ENCODE measurements at places on chromosomes 13 and 19.

- no peak for DNase-seq
Observed at GRCh38 chr19:38592940-38593339, 24.8 kb downstream of the MAP4K1 start.

- DNase-seq: no peak
Observed at GRCh38 chr13:40185414-40185813, 481.0 kb downstream of the FOXO1 start.

GRCh38 chr13:110797230-110797877 is 83.9 kb downstream of the ING1 start:
- no peak for DNase-seq

DNA sequence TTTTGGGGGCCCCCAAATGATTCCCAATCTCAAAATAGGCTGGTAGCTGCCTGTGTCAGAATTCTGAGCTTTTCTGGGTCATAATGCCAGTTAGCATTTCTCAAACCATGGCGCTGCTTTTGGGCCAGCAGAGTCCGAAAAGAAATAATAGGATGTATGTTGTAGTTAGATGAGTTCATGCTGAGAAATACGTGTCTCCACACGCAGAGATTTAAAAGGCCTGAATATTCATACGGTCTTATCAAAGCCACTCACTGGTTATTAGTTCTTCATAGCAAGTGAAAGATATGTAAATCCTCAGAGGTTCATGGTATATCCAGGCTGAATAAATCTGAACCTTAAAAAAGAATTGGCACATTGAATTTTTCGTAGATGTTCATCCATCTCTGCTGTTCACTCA is 124.5 kb downstream of the SHISA2 start:
- DNase-seq: no peak

GRCh38 chr19:33054623-33055022 is 10.1 kb downstream of the RHPN2 start:
- no peak for DNase-seq

DNA sequence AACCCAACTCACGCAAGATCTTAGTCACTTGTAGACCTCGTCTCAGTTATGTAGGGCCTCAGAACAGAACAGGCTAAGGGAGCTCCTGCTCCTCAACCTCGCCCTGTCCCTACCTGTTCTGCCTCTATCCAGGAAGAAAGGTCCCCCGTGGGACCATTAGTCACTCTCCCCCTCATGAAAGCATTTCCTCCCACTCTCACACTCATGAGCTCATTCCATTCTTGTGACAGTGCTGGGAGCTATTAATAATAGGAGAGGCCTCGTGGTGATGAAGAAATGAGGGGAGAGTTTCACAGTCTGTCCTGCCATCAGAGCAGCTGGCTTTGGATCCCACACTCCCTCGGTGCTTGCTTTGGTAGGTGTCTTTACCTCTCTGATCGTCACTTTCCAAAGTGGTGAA is 10.2 kb downstream of the PPP2R1A start:
- DNase-seq: no peak

DNA sequence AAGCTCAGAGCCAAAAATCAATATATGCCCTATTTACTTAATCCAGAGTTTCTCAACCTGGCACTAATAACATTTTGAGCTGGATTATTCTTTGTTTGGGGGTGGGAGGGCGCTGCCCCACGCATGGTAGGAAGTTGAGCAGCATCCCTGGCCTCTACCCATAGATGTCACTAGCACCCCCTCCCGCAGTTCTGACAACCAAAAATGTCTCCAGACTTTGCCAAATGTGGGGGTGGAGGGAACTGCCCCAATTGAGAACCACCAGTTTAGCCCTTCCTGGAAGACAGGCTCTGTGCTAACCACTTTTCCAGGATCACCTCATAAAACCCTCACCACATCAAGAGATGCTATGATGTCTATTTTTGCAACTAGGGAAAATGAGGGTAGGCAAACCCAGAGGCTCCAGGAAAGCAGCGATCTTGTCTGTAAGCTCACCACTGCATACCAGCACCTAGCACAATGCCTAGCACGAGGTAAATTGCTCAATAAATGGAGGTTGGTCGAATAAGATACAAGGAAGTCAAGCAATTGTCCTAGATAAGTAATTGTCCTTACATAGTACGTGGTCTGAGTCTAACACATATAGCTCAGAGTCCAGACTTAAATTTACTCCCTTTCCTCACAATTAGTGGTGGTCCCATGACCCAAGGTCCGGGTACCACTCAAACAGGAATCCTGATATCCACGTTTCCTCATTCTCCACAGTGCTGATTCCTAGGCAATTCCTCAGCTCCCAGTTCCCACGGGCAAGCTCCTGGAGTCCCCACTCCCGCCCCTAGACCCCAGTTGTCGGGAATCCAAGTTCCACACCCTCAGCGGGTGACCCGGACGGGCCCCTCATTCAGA is 892 bp downstream of the TRIR start:
- no peak for DNase-seq

DNA sequence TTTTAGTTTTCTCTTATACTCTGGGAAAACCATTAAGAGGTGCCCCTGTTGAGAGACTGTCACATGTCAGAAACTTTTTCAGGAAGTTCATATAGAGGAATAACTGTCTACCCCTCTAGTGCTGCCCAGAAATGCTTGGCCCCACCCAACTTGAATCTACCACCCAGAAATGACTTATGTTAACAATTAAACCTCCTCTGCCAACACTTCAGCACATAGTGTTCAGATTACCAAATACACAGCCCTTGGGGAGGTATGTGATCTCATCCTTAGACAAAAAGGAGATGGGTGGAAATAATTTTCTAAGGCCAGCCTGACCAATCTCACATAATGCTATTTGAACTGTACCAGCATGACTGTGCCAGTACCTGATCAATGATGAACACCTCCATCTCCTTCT is 35.6 kb downstream of the CCDC169 start:
- DNase-seq: no peak

- no peak for DNase-seq
Observed at GRCh38 chr19:55115446-55116065, 1.9 kb downstream of the PPP1R12C start.

All from stimulated activated CD8-positive, alpha-beta memory T cell treated with anti-CD3 and anti-CD28 coated beads, Interleukin-7, amount 100 ng/mL, for 1 hour (primary cell).